Aorta (tissue), 5 donors: ENCODE measurements at places on chromosomes 3 and 15. TPM values are rescaled to one million over a fixed set of nuclear protein-coding genes. Genes with fewer than 3 reads are reported as not detected.

DNA sequence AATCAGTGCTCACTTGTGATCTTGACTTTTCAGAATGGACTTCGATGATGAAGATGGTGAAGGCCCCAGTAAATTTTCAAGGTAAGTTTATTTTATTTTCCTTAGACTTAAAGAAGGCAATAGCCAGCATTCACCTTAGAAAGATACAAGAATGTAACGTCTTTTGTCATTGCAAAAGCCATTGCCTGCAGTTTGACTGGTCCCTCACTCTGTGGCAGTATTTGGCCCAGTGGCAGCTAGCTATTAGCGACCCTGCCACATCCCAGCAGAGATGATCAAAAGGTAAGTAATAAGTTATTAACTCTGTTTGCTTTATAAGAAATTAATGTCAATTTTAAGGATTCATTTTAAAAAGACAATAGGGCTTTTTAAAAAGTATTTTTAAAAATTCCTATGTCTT is 53.7 kb downstream of the ARNT2 start:
- no peak for DNase-seq
- H3K4me3 ChIP-seq = no peak overlapping the region
- H3K4me1 ChIP-seq = no peaks in the 10 kb centered on the region
- no peak overlapping the region for H3K27ac ChIP-seq
- H3K27me3 ChIP-seq = no peaks in the 10 kb centered on the region

The NDUFB5 gene
- total RNA-seq = 52.6 TPM

- H3K36me3 ChIP-seq = no peaks in the 10 kb centered on the region
- no peaks in the 10 kb centered on the region for H3K4me1 ChIP-seq
These were observed 183.2 kb downstream of the OXSM start for GRCh38 chr3:25973122-25973521.

The AHSG gene
- not detected for total RNA-seq

DNA sequence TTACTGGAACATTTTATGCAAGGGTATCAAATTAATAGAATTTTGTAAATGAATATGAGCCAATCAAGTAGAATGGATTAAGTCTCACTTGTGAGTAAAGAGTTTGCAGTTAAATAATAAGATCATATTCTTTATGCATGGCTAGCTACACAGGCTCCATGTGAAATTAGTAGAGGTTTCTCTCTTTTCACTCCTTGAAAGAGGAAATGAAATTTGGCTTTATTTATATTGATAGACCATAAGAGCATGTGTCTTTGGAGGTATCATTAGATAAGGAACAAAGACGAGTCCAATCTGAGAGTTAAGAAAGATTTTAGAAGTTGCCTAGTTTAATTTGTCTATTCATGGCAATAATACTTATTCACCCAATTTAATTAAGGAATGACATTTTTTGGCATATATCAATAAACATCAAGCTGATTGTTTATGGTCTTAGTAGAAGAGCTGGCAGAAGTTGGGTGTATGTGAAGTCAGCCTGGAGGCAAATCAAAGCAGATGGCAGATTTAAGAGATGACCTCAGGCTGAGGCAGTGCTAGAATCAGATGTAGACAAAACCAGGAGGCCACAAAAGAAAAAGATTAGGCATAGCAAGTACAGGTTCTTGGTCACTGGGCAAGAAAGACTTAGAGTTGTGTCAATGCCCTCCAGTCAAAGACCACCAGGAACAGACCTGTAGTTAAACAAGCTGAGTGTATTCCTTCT is 406.5 kb upstream of the ARHGEF26 start:
- no peaks in the 10 kb centered on the region for H3K4me1 ChIP-seq
- no peak overlapping the region for H3K27ac ChIP-seq
- no peak for DNase-seq
- no peak overlapping the region for H3K4me3 ChIP-seq
- no peaks in the 10 kb centered on the region for H3K27me3 ChIP-seq

The SEMA3F gene
- 40.3 TPM for total RNA-seq

The PTH1R gene
- total RNA-seq = 6.7 TPM

The DISP2 gene
- total RNA-seq = 0.49 TPM

DNA sequence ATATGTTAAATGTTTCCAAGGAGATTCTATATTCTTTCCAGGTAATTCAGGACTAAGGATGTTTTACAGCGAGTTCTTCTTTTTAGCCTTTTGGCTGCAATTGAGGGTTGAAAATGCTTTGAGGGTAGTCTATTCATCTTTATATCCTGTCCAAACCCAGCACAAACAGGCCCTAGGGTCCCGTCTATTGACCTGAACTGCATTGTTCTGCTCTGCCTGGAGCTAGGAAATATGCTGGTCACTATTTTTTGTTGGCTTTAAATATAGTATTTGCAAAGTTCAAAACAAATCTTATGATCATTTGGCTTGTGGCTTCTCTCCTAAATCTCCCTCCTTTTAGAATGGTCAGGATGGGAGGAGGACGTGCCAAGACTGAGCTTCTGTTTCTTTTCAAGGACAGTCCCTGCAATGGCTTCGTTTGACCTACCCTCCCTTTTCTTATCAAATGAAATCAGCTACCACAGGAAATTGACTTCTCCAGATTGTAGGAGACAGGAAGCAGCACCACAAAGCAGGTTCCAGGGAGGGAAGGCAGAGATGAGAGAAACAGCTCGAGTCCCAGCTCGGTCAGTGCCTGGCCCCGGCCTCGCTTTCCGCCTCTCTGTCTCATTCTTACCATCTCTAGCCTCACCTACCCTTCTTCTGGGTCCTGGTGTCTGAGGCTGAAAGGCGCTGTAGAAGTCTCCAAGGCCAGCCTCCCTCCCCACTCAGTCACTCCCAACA is 27.6 kb upstream of the NRROS start:
- no peak overlapping the region for H3K4me3 ChIP-seq
- H3K36me3 ChIP-seq = no peaks in the 10 kb centered on the region
- no peak for DNase-seq
- no peaks in the 10 kb centered on the region for H3K27me3 ChIP-seq

GRCh38 chr15:86383611-86384010 is 303.9 kb downstream of the AGBL1 start:
- no peak overlapping the region for H3K27ac ChIP-seq
- H3K4me3 ChIP-seq = no peak overlapping the region
- DNase-seq = no peak
- H3K4me1 ChIP-seq = no peaks in the 10 kb centered on the region

The MINDY4B gene
- total RNA-seq = not detected

The PEX5L gene
- total RNA-seq = 0.24 TPM

DNA sequence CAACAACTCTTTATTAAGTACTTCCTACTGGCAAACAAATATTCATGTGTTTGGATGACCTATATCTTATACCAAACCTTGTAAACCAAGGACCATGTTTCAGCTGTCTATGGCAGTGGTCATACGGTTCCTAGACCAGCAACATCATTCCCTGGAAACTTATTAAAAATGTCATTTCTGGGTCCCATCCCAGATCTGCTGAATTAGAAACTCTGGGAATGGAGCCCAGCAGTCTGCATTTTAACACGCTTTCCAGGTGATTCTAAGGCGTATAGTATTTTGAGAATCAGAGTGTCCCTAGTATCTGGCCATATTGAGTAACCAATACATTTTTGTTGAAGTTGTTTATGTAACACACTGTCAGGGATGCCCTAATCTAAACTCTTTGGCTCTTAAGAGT is 363.4 kb upstream of the LRRC3B start:
- no peak for DNase-seq
- no peaks in the 10 kb centered on the region for H3K36me3 ChIP-seq
- H3K27me3 ChIP-seq = no peaks in the 10 kb centered on the region
- no peaks in the 10 kb centered on the region for H3K4me1 ChIP-seq
- H3K27ac ChIP-seq = no peak overlapping the region

DNA sequence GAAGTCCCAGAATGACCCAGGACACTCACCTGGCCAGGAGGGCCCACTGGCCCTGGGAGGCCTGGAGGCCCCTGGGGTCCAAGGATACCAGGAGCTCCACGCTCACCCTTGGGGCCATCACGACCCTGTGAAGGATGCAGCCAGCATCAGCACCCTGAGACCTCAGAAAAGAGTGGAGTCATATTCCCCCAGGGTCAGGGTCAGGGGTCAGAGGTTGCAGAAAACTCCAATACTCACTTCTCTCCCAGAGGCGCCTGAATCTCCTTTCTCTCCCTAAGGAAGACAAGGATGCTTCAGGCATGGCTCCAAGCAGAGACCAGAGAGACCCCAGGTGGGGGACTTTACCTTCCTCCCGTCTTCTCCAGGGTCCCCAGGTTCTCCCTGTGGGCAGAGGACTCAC is 13.1 kb upstream of the UCN2 start:
- no peak for DNase-seq
- no peak overlapping the region for H3K4me3 ChIP-seq
- no peaks in the 10 kb centered on the region for H3K27me3 ChIP-seq
- H3K27ac ChIP-seq = no peak overlapping the region
- no peaks in the 10 kb centered on the region for H3K4me1 ChIP-seq
- no peaks in the 10 kb centered on the region for H3K36me3 ChIP-seq

GRCh38 chr15:64490598-64491259 is 30.4 kb downstream of the ZNF609 start:
- H3K4me3 ChIP-seq = no peak overlapping the region
- H3K27ac ChIP-seq = no peak overlapping the region
- DNase-seq = no peak
- H3K4me1 ChIP-seq = no peaks in the 10 kb centered on the region
- H3K36me3 ChIP-seq = no peaks in the 10 kb centered on the region

The MRAS gene
- total RNA-seq = 46.3 TPM

The VWA5B2 gene
- not detected for total RNA-seq

- peaks cover 3% of the 10 kb centered on the region for H3K4me1 ChIP-seq
- H3K4me3 ChIP-seq = no peak overlapping the region
- no peak for DNase-seq
- no peak overlapping the region for H3K27ac ChIP-seq
- H3K36me3 ChIP-seq = no peaks in the 10 kb centered on the region
These were observed 61.2 kb downstream of the LYSMD4 start for GRCh38 chr15:99671926-99672635.

- H3K27ac ChIP-seq = no peak overlapping the region
- DNase-seq = peak; percentile 58
- no peak overlapping the region for H3K4me3 ChIP-seq
These were observed 7.6 kb downstream of the NEIL1 start for GRCh38 chr15:75354454-75354853.

The COL6A5 gene
- not detected for total RNA-seq

- no peak for DNase-seq
- no peaks in the 10 kb centered on the region for H3K4me1 ChIP-seq
- no peaks in the 10 kb centered on the region for H3K36me3 ChIP-seq
- H3K4me3 ChIP-seq = no peak overlapping the region
- H3K27me3 ChIP-seq = no peaks in the 10 kb centered on the region
These were observed 135.5 kb downstream of the CNTN6 start for GRCh38 chr3:1228289-1228688.

GRCh38 chr3:3109407-3110298 is 521 bp downstream of the IL5RA start:
- no peak overlapping the region for H3K4me3 ChIP-seq
- no peaks in the 10 kb centered on the region for H3K36me3 ChIP-seq
- DNase-seq = no peak
- H3K4me1 ChIP-seq = no peaks in the 10 kb centered on the region
- no peak overlapping the region for H3K27ac ChIP-seq

The APBA2 gene
- total RNA-seq = 2.1 TPM

DNA sequence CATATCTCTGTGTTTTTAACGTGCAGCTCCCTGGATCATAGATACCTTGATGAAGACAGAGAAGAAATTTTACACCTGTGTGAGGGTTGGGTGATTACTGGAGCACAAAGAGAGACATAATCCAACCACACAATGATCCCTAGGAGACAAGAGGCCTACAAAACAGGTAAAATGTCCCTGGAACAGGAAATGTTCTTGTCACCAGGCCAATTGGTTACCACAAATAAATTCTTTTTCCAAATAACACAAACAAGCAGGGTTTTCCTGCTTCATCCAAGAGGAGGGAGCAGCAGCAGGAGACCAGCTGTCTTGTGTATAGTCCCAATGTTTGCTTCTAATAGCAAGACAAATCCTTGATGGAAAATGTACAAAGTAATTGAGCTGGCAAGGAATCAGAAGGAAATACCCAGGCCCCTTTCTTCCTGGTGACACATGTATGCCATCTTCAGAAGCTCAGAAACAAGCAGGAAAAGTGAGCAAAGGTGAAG is 1.4 kb downstream of the MGLL start:
- H3K4me3 ChIP-seq = no peak overlapping the region
- no peaks in the 10 kb centered on the region for H3K36me3 ChIP-seq
- H3K27ac ChIP-seq = no peak overlapping the region
- peaks cover 3% of the 10 kb centered on the region for H3K4me1 ChIP-seq
- DNase-seq = no peak

The ZNF710 gene
- 12.0 TPM for total RNA-seq

GRCh38 chr3:181782306-181782954 is 70.7 kb downstream of the SOX2 start:
- DNase-seq = no peak
- H3K4me3 ChIP-seq = no peak overlapping the region
- H3K36me3 ChIP-seq = no peaks in the 10 kb centered on the region
- no peaks in the 10 kb centered on the region for H3K27me3 ChIP-seq
- no peaks in the 10 kb centered on the region for H3K4me1 ChIP-seq
- H3K27ac ChIP-seq = no peak overlapping the region

The ASB14 gene
- total RNA-seq = not detected

GRCh38 chr15:74322558-74323180 is 44.8 kb downstream of the CYP11A1 start:
- peak; percentile 76 for DNase-seq
- H3K4me3 ChIP-seq = no peak overlapping the region
- H3K36me3 ChIP-seq = no peaks in the 10 kb centered on the region
- no peak overlapping the region for H3K27ac ChIP-seq

The CPN2 gene
- not detected for total RNA-seq

DNA sequence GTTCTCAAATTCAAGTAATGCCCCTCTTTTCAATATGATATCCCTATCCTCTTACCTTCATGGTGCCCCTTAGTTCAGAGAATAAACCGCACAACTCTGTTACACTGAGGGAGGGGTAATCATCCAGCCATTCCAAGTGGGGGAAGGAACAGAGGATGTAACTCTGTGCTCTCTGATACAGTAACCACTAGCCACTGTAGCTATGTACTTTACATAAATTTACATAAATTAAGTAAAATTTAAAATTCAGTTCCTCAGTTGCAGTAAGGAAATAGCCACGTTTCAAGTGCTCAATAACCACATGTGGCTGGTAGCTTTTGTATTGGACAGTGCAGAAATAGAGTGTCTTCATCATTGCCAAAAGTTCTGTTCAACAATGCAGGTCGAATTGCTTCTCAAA is 90.8 kb downstream of the ANXA2 start:
- no peak overlapping the region for H3K27ac ChIP-seq
- H3K4me3 ChIP-seq = no peak overlapping the region
- H3K27me3 ChIP-seq = no peaks in the 10 kb centered on the region
- DNase-seq = no peak
- H3K4me1 ChIP-seq = no peaks in the 10 kb centered on the region

DNA sequence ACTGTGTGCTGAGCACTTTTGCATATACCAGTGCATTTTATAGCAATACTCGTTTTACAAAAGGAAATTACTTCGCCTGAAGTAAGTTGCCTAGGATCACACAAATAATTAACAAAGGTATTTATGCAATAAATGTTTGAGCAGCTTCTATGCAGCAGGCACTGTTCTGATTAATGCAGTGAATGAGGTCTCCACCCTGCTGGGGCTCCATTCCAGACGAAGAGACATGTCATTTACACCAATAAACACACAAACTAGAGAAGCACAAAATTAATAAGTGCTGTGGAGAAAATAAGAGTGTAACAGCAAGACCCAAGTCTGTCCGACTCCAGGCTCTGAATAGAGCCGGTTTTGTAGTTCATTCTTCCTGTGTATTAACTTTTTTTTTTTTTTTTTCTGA is 17.5 kb downstream of the NOX5 start:
- no peaks in the 10 kb centered on the region for H3K4me1 ChIP-seq
- no peaks in the 10 kb centered on the region for H3K27me3 ChIP-seq
- no peak overlapping the region for H3K4me3 ChIP-seq
- H3K27ac ChIP-seq = no peak overlapping the region
- H3K36me3 ChIP-seq = no peaks in the 10 kb centered on the region
- no peak for DNase-seq
